ENCODE measurements at places on chromosomes 16 and 17.

GRCh38 chr17:38533866-38534497, 71.8 kb downstream of the SRCIN1 start:
- no peak for DNase-seq

GRCh38 chr17:81576621-81577277, 24.6 kb upstream of the FAAP100 start:
- DNase-seq, result no peak

DNA sequence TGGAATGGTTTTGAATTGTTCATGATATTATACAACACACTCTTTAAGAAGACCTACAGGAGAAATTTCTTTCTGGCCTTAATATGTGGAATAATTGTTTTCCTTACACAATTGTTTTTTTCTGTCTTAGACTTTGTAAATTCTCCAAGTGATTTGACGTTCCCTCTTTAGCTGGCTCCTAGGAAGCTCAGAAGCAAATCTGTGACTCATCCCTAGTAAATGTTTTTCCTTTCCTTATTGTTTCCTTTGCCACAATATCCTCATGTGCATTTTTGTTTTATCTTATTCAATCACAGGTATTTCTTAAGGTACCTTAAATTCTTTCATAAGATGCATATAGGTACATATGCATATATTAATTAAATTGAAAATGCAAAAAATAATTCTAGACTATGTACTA, 13.5 kb downstream of the KIAA0753 start:
- DNase-seq, result no peak

DNA sequence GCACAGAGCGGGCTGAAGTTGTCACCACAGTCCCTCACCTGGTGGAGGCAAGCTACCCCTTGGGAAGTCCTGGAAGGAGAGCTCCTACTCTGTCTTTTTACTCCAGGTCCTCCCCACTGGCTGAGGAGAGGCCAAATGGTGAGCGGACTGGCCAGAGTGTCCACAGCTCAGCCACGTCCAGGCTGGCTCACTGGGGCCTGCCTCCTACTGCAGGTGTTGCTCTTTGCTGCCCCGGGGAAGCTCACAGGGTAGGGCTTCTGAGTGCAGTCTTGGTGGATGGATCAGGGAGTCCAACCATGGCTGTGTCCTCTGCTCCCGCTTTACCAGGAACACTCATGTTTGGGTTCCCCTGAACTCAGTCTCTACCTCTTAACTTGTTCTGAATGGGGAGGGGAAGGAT, 2.7 kb downstream of the B9D1 start:
- no peak for DNase-seq

DNA sequence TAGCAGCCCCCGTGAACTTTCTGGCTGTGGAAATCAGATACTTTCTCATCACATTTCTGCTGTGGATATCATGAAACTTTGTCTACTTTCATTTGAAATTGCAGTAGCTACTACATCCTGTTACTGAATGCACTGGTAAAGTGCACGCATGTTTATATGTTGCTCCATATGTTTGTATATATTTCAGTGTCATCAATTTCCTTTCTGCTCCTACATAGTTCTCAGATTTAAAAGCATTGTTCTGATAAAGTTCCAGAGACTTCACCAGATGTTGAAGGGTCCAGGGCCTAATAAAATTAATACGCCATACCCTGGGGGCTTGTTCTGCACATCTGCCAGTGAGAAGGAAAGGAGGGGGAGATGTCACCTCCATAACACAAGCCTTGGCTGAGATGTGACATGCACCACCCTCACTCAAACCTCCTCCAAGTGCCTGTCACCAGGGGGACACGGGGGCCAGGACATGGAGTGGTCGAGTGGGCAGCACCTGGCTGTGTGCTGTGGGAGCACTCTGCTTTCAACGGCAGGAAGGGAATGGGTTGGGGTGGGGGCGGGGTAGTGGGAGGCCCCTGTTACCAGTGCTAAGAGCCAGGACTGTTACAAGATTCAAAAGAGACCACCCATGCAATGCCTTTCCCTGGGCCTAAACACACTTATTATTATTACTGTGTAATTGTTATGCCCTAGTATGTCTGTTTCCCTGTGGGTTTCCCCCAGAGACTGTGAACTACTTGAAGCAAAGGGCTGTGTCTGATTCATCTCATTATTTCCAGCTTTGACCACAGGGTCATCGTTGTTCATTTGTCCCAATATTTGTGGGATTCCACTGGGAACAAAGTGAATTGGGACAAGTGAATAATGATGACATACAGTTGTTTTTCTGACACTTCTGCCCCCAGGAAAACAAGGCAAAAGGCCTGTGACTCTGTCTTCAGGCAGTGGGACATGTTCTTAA, 193.4 kb downstream of the FOXL1 start:
- no peak for DNase-seq

GRCh38 chr17:17892731-17893130, 55.9 kb upstream of the SREBF1 start:
- DNase-seq, result no peak

DNA sequence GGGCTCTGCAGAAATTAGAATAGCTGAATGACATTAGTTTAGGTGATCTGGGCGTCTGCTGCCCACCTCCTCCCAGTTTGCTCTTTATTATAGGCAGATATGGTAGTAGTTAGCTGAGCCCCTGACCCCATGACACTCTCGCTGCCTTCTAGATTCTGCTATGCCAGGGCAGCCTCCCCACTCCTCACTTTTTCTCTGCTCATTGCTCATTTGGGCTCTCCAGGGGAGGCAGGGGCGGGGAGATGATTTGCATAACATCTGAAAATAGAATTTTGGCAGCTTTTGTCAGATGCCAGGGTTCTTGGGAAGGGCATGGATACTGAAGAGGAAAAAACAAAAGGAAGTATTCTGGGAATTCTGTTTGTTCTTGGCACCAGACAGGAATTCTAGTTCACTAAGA, 78.0 kb upstream of the GAS7 start:
- DNase-seq, result no peak

DNA sequence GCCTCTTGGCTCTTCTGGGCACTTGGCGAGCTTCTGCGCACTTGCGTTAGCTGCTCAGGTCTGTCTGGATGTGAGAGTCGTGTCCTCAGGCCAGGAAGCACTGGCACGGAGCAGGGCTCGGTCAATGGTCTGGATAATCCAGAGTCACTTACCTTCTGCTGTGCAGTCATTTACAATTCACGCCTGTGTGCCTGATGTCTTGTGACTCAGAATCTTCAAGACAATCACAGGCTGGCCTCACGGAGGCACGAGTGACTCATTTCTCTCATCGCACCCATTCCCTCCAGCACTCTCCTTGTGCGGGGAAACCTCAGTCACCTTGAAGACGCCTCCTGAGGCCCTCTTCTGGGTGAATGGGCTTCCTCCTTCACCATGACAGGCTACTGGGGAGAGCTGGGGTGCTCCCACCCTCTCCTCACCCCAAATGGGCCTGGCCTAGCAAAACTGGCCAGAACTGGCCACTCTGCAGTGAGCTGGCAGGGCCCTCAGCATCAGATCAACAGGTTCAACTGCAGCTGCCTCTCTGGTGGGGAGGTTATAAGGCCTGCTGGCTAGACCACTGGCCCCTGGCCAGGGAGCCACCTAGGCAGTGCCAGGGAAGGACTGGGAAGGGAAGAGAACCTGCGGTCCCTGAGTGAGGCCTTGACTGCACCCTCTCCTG, 1.9 kb upstream of the CAPN15 start:
- DNase-seq, result peak; percentile 22

DNA sequence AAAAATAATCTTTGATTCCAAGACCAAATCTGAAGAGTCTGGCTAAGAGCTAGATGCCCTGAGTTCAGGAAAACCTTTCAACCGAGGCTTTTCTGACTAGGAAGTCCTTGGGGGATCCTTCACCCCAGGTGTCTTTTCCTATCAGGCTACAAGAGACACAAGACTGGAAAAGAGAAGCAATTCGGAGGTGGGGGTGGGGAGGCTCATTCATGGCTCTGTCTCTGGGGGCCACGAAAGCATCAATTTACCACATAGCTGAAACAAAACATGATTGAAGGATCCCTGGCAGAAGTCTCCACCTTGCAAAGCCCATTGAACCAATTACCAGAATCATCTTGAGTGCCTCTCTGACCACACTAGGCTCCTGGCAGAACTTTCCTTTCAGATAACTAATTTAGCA, 239.8 kb upstream of the SALL1 start:
- DNase-seq, result no peak

DNA sequence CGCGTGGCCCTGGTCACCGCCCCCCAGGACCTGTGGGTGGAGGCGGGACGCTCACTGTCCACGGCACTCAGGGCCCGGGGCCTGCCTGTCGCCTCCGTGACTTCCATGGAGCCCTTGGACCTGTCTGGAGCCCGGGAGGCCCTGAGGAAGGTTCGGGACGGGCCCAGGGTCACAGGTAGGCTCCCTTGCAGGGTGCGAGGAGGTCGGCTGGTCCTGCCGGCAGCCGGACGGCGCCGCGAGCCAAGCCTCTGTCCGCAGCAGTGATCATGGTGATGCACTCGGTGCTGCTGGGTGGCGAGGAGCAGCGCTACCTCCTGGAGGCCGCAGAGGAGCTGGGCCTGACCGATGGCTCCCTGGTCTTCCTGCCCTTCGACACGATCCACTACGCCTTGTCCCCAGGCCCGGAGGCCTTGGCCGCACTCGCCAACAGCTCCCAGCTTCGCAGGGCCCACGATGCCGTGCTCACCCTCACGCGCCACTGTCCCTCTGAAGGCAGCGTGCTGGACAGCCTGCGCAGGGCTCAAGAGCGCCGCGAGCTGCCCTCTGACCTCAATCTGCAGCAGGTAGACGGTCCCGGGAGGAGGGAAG, 1.3 kb downstream of the GUCY2D start:
- DNase-seq, result no peak

GRCh38 chr16:85286951-85287814, 174.9 kb upstream of the CIBAR2 start:
- DNase-seq, result peak; percentile 57

DNA sequence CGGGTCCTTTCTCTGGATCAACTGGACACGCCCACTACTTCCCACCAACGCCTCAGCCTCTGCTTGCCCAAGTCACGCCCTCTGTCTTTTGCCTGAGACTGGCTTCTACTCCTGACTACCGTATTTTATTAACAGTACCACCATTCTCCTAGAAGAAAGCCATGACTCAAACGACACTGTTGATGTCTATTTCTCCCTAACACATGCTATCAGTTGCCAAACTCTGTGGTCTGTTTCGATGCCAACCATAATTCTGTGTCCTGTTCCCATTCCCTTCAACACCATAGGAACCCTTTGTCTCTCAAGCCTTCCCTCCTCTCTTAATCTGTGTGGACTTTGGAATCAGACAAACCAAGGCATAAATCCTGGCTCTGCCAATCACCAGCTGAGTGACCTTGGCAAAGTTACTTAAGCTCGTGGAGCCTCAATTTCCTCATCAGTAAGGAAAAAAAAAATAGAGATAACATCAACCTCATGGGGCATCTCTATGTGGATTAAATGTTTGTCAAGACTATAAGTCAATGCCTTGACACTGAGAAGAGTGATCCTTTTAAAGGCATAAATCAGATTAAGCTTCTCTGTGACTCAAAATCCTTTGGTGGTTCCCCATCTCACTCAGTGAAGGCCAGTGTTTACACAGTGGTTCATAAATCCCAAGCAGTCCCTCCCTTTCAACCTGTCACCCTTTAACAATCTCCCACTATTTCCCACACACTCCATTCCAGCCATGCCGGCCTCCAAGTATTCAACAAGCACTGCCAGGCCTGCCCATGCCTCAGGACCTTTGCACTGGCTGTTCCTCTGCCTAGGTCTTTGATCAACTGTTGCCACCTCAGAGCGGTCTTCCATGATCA, 45.6 kb downstream of the ERN1 start:
- no peak for DNase-seq

GRCh38 chr17:64081802-64082799, 47.8 kb downstream of the ERN1 start:
- DNase-seq, result no peak

DNA sequence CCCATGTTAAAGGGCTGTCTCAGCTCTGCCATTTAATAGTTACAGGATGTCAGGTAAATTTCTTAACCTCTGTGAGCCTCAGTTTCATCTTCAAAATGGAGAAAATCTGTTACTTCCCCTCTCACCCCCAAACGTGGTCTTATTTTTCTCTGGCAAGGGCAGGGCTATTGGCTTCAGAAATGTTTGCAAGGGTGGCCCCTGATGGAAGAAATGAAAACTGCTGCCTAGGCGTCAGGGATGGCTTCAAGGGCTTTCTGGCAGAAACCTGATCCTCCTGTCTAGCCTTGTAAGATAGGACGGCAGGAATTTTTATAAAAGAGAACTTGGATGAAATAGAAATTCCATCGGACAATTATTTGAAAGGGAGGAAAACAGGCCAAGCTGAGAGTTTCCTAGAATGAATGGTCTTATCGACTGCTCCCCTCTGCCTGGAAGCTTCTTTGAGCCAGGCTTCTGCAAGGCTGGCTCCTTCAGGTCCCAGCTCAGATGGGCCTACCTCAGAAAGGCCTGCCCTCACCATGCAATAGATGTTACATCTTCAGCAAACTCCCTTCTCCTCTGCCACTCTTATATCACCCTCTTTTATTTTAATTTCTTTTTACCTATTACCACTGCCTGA, 43.0 kb upstream of the TANGO6 start:
- peak; percentile 56 for DNase-seq

GRCh38 chr17:62162898-62163297, 97.8 kb upstream of the MED13 start:
- DNase-seq, result no peak

DNA sequence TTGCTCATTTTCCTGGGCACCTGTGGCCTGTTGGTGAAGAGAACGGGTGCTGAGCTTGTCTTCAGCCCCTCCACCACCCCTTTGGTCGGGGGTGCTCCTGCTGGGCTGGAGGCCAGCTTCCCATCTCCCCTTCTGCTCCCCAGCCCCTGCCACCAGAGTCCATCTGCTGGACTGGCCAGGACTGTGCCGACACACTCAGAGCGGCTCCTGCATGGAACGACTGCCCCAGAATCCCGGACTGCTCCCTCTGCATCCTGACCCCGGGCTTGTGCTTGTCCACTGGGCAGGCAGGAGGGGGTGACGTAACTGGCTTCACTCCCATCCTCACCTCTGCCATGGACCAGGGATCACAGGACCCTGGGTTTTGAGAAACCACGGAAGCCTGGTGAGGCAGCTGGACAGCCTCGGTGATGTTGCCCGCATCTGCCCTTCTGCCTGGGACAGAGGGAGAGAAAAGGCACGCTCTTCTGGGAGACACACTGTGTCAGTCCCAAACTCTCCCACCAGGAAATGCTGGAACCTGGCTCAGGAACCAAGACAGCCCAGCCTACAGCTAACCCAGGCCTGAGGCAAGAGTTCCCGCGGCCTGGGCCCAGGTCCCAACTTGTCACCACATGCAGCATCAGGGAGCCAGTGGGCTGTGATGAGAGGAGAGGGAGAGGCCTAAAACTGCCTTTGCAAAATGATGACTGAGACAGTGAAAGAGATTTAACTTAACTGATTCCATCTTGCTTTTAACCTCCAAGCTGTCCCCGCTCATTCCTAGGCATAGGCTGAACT, 16.1 kb upstream of the GSDMA start:
- DNase-seq, result no peak

DNA sequence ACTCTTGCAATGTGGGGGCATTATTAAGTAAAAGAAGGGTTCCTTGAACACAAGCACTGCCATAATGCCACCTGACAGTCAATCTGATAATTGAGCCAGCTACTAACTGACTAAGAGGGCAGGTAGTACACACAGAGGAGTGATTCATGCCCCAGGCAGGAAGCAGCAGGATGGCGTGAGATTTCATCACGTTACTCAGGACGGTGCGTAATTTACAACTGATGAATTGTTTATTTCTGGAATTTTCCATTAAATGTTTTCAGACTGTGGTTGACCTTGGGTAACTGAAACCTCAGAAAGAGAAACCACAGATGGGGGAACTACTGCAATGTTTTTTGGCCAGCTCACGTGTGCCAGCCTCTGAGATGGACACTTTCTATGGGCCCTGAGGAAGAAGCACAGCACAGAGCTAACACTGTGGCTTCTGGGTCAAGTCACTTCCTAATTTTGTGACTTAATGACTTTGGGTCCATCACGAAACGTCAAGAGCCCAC, 46.7 kb downstream of the C17orf67 start:
- no peak for DNase-seq

- no peak for DNase-seq
Observed at GRCh38 chr17:4944554-4945175, 3.7 kb downstream of the PFN1 start.

Data from amygdala (tissue), 56 donors.